ENCODE measurements at places on chromosomes 7 and 10. TPM values are rescaled to one million over a fixed set of nuclear protein-coding genes. Genes with fewer than 3 reads are reported as not detected.

DNA sequence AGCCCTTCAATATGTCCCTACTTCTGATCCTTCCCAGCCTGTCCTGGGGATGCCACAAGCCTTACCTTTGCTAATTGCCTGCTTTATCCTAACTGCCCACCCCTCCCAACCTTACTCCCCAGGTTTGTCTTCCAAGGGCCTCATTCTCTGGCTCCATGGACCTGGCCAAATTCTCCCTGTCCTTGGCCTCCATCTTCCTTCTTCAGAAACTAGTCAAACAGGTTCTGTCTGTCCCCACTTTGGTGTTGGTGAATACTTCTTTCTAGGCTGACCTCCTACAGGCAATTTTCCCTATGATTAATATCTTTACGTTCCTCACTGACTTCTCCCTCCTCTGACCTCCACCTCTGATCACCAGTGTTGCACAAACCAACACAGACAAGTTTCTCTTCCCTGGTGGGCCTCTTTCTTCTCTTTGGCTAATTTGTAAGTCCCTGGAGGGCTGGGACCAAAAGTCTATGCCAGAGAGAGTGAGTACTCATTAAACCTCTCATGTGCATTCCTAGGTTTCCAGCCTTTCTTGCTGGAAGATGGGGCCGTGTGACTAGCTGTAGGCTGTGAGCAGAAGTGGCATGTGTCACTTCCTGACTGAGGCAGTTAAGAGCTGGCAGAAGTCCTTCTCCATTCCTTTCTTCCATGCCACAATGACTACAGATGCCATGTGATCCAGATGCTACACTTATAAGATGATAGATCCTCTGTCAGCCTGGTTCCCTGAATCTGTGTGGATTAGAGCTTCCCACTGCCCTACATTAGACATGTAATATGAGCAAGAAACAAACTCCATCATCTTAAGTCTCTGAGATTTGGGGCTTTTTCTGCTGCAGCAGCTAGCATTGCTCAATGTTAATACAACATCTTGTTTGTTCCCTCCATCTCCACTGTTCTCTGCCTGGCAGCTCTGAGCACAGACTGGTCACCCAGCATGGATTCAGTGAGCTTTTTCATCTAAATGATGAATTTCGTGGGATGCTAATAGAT is 382.7 kb downstream of the RPS24 start:
- DNase-seq: no peak

The GNG11 gene
- total RNA-seq: 5.1 TPM

GRCh38 chr7:114084472-114085312 is 165.9 kb upstream of the PPP1R3A start:
- no peak for DNase-seq

- no peak for DNase-seq
These were observed 2.1 kb downstream of the CYP3A5 start for GRCh38 chr7:99677648-99678045.

DNA sequence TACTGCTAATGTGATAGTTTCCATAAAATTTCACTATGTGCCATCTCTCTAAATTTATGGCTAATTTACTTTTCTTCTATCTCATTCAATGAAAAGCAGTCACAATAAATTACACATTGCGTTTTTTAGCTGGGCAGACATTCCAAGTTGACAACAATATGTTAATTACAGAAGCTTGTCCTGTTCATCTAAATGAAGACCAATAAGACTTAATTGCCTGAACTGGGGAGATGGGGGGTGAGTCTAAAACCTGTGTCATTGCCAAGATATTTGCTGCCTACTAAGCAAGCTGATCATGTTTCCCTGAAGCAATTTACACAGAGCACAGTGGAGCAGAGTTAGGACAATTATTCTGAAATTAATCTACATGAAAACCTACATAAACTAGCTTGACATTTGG is 89.3 kb upstream of the ADRB1 start:
- DNase-seq: no peak
